Activated CD8-positive, alpha-beta memory T cell treated with anti-CD3 and anti-CD28 coated beads, Interleukin-2, amount 10 ng/mL, durations not matched to agents 7 days and 5 days (primary cell): ENCODE measurements at places on chromosomes 7 and 10. TPM values are rescaled to one million over a fixed set of nuclear protein-coding genes. Genes with fewer than 3 reads are reported as not detected.

DNA sequence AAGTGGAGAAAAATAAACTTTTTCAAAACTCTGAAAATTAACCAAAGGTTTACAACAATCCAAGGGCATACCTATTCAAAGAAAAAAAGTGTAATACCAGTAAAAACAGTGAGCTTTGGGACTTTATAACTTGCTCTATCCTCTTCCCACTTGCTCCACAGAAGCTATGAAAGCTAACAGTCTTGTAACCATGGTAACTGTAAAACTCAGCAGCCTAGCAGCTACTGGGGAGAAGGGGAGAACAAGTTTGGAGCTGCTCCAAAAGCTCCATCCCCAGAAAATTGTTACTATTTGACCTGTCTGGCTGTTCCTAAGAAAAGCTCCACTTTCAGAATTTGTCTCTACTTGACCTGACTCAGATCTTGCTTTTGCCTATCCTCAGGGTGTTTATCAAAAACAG lies 191.5 kb downstream of the OTUD1 start:
- no peak for DNase-seq

- peak; percentile 96 for DNase-seq
Observed at GRCh38 chr7:36723951-36724664, at the start of gene AOAH. AOAH (minus strand) TSS chr7:36724494; CDS start chr7:36724148, 346 bp downstream.

GRCh38 chr10:14382022-14382421 lies 51.3 kb upstream of the FRMD4A start:
- no peak for DNase-seq

DNA sequence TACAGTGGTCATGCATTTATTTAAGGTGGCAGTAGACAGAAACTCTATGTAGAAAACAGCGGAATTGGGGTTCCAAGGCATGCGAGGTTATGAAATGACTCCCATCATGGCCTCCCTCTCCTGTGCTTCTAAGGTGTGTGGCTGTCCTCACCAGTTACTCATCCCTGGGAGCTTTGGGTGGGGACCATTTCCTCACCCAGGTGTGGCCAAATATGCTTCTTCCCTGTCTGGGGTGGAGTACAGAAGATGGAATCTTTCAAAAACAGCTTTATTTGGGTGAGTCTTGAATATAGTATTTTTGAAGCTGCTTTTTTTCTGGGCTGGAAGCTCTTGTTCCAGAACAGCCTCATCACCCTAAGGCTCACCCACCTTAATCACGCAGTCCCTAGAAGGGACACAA lies 139.0 kb downstream of the NRF1 start:
- DNase-seq: no peak

DNA sequence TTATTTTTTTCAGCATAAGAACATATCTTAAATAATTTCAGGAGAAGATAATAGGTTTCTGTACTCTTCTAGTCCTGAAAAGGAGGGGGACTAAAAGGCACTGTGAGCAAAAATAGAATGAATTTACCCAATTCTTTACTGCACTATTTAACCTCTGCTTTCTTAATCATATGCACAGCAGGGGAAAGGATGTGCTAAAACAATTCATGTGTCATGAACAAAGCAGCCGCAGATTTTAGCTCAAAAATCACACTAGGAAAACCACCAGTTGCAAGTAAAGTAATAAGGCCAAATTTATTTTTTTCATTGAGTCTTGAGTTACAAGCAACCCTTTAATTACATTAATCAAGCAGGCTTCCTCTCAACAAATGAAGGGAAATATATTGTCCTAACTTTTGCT lies 80.1 kb downstream of the CABCOCO1 start:
- no peak for DNase-seq

GRCh38 chr10:122344741-122345258 lies 29.7 kb upstream of the PLEKHA1 start:
- DNase-seq: no peak

DNA sequence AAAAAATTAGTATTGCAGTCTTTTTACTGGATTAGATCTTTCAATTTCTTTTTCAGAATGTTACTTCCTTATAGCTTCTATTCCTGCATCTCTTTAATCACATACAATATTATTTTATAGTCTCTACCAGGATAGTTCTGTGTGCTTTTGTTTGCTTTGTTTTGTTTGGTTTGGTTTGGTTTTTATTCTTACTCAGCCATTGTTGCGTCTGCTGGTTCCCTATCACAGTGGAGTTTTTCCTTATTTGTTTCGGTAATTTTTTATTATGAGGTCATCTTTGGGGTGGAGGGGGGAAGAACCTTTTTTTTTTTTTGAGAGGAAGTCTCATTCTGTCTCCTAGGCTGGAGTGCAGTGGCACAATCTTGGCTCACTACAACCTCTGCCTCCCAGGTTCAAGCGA lies 9.0 kb upstream of the BAIAP2L1 start:
- DNase-seq: no peak

TET1 gene
- total RNA-seq: 2.2 TPM

FANK1 gene
- total RNA-seq: not detected

GIMAP8 gene
- total RNA-seq: 9.9 TPM

LRRN3 gene
- 82.3 TPM for total RNA-seq

INMT gene
- not detected for total RNA-seq

DLX5 gene
- total RNA-seq: not detected
